ENCODE measurements at places on chromosomes 11 and 22.

DNA sequence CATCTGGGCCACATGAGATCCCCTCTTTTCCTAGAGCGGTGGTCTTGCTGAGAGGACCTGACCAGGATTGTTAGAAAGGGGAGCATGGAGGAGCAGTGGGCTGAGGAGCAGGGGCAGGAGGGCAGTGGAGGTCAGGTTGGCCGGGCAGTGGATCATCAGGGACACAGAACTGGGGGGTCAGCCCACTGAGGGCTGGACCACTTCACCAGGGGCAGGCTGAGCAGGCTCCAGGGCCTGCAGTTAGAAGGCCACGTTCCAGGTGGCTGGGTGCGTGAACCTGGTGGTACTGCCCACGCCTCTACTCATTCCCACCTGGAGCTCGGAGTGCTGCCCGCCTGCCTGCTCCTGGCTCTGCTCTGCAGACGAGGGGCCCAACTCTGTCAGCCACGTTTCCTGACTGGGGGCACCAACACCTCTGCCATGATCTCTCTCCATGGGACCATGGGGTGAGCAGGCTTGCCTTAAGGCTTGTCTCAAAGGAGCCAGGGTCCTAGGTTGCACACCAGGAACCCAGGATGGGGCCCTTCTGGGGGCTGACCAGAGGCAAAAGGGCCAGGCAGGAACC, 9.7 kb downstream of the MRGPRF start:
- DNase-seq, result no peak

GRCh38 chr11:128725630-128726319, 31.9 kb downstream of the FLI1 start:
- peak; percentile 79 for DNase-seq

DNA sequence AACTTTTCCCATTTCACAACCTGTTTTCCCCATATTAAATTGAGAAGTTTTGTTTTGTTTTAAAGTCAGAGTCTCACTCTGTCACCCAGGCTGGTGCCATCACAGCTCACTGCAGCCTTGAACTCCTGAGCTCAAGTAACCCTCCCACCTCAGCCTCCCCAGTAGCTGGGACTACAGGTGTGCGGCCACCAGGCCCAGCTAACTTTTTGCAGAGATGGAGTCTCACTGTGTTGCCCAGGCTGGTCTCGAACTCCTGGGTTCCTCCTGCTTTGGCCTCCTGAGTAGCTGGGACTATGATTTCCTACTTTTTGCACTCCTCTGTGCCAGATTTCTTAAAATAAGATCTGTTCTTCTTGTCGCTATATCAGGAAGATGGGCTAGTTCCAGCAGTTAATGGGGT, 44.9 kb downstream of the GNB1L start:
- no peak for DNase-seq

DNA sequence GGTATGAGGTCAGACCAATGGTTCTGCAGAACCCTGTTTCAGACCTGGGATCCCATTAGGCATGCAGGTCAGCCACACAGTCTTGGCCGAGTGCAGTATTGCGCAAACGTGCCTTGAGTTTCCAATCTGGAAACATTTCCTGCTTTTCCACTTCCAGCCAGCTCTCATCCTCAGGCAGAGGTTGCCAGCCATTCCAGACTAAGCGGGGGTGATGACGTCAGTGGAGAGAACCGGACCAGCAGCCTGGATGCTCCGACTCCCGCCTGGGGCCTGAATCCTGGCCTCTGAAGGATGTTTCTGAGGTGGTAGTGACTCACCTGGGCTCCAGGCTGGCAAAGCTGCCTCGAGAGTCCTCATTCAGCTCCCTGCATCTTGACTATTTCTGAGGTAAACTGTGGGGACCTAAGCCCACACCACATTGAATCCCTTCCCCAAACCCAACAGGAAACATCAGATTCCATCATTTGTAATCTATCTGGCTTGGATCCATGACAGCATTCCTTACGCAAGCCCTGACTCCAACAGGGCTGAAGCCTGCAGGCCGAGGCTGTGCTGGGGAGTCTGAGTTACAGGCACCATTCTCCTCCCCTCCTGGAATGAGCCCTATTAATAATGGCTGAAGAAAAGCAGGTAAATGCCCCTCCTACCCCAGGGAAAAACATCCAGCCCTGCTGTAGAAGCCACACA, 83.0 kb downstream of the ABTB2 start:
- no peak for DNase-seq

DNA sequence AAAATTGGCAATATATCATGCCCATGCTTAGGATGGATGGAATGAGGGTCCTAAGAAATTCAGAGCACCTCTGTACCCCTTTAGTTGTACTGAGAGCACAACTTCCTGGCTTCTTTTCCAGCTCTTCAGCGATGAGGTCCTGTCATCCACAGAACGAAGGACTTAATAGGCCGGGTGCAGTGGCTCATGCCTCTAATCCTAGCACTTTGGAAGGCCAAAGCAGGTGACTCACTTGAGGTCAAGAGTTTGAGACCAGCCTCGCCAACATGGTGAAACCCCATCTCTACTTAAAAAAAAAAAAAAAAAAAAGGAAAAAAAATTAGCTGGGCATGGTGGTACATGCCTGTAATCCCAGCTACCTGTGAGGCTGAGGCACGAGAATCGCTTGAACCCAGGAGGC, 125.3 kb upstream of the BMAL1 start:
- DNase-seq, result no peak
